ENCODE measurements at places on chromosomes 2 and 18.

- no peak for DNase-seq
Observed at GRCh38 chr2:170298861-170299429, 121.0 kb downstream of the MYO3B start.

DNA sequence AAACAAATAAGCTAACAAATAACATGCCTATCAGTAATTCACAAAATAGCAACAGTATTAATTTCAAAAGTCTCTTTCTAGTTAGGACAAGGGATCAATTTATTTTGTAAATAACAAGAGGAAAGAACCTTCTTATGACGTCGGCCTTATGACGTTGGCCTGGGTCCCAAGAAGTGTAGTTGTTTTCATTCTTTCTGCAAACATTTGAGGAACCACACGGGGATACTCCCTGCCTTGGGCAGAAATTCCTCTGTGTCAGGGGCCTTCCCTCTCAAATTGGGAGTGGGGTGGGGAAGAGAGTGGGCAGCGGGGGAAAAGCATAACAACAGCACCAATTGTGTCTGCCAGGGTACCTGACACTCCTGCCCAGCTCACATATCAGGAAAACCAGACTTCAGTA is 1.3 kb downstream of the CCDC68 start:
- peak; percentile 83 for DNase-seq

DNA sequence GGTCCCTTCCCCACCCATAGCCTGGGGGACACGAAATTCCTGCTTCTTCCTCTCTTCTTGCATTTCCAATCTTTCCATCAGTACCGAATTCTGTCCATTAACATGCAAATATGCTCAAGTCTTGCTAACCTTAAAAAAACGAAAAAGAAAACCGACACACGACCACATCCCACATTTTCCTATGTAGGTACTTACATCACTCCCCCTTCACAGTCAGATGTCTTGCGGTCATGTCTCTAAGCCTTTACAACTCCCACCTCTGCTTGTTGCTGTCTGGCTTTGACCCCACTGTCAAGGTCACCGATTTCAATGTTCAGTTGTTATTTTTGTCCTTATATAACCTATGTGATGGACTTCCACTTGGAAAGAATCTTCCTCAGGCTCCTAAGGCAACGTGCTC is 219.4 kb downstream of the NAPG start:
- no peak for DNase-seq

DNA sequence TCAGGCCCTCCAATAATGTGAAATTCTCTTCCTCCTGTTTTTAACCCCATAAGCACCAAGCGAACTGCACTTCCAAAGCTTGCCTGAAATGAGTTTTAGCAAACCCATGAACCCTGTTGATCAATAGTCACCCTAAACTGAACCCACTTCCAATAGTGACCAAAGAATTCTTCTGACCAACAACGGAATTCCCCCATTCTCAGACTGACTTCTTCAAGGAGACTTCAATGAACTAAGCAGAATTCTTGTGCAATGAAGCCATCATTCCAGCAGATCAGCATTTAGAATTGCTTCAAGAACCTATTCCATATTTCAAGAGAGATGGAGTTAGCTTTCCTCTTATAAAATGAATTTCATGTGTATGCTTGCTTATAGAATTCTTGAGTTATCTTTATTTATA is 176.9 kb upstream of the FN1 start:
- DNase-seq, result peak; percentile 83

DNA sequence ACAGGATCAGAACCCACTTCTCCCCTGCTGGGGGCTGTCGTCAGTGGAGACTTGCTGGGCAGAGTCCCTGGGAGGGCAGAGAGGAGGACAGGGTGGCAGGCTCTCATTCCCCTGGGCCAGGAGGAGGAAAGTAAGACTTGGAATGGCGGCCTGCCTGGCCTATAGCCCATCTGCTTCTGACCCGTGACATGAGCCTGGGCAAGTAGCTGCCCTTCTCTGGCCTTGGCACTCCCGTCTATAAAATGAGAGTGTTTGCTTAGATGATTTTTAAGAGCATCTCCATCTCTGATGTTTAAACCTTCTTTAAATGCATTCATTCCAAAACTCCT is 173.0 kb downstream of the DDX1 start:
- DNase-seq, result no peak

DNA sequence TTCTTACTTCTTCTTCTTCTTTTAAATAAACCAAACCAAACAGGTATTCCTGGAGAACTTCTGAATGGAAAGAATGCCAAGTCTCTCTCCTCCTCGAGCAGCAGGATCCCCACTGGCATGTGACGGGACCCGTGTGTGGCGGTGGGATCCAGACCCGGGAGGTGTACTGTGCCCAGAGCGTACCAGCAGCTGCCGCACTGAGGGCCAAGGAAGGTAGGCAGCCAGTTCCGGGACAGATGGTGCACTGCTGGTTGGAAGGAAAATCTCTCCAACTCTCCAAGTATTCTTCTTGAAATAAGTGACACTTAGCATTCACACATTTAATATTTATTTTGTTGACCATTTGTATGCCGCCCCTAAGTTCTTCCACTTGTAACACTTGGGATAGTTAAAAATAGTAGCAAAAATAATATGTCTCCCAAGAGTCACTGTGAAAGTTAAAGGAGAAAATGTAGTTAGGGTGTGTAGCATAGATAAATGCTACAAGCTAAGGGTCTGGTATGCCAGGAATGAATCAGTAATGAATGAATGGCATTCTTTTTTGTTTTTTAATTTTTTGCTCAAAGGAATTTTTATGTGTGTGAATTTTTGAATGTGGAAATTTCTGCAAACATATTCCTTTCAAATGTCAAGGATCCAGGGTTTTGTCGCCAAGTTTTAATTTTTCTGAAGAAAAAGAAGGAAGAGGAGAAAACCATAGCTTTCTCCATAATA is 349.9 kb downstream of the THSD7B start:
- DNase-seq, result no peak

- peak; percentile 22 for DNase-seq
Observed at GRCh38 chr18:22168360-22168921, 948 bp upstream of the GATA6 start.

Data from cardiac fibroblast (primary cell).